ENCODE measurements at places on chromosomes 13 and 19.
A peak's percentile ranks its signal among the peaks of the same experiment; 100 is the strongest.

GRCh38 chr19:28687296-28687695 lies 525.7 kb downstream of the UQCRFS1 start:
- DNase-seq: no peak

DNA sequence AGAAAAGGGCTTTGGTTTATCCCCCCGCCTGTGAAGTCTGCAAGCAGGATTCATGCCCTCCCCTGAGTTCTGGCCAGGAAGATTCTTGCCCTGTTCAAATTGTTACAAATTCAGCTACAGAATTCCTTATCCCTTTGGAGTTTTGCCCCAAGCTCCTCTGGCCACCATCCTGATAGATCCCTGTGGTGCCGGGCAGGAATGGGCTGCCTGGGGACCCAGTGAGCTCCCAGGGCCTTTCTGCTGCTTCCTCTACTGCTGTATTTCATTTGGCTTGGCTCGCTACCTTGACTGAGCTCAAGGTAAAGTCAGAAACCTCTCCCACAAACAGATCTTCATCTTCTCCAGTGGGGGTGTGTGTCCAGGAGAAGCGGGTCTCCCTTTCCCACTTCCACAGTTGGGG lies 194.6 kb upstream of the NBEA start:
- no peak for DNase-seq

DNA sequence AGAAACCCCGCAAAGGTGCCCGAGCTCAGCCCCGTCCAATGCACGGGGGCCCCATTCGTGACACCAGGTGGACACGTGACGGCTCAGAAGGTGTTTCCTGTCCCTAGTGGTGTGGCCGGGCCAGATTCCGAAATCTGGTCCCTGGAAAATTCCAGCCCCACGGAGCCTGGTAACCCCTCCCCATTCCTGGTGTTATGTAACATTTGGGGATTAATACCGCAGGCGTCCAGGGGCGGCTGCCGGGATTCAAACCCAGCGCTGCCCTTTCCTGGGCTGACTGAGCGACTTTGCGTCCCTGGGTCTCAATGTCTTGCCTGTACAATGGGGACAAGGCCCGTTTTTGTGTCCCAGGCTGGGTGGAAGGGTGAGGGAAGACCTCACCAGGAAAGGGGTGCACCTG lies 1.0 kb upstream of the PLK5 start:
- DNase-seq: no peak

GRCh38 chr13:33092073-33092987 lies 76.1 kb downstream of the KL start:
- no peak for DNase-seq

DNA sequence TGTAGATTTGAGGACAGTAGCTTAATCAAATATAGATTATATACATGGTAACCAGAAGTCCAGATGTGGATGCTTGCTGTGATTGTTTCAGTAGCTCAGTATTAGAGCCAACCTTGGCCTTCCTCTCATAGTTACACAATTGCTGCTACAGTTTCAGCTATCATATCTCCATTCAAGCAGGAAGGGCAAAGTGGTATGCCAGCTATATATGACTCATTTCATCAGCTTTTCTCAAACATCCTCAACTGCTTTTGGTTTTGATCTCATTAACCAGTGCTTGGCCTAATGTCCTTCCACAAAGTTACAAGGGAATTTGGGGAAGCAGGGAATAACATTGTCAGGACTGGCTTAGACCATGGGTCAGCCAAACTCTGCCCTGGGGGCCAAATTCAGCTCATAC lies 73.0 kb upstream of the MAB21L1 start:
- DNase-seq: no peak

- DNase-seq: no peak
Observed at GRCh38 chr19:4794971-4795370, 3.4 kb downstream of the FEM1A start.

GRCh38 chr19:52200044-52200443 lies 10.2 kb downstream of the PPP2R1A start:
- no peak for DNase-seq

- DNase-seq: no peak
Observed at GRCh38 chr19:56748378-56748777, 76.8 kb upstream of the ZNF835 start.

DNA sequence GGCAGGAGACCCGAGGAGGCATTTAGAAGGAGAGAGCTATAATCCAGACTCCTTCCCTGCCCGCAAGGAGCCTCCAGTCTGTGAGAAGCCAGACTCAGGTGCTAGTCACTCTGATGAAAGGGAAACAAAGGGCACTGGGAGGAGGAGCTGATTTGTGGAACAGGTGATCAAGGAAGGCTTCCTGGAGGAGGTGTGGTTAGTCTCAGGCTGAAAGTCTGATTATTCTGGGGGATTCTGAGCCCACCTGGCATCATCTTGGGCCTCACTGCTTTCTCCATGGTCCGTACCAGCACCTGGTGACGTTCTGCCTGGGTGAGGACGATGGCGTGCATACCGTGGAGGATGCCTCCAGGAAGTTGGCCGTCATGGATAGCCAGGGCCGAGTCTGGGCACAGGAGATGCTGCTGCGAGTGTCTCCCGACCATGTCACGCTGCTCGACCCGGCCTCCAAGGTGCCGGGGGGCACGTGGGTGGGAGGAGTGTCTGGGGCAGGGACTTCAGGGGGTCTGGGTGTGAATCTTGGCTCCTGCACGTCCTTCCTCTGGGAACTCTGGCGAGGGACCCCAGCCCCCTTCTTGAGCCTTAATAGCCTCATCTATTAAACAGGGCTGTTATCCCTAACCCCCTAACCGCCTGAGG lies 3.9 kb downstream of the EPS8L1 start:
- no peak for DNase-seq

DNA sequence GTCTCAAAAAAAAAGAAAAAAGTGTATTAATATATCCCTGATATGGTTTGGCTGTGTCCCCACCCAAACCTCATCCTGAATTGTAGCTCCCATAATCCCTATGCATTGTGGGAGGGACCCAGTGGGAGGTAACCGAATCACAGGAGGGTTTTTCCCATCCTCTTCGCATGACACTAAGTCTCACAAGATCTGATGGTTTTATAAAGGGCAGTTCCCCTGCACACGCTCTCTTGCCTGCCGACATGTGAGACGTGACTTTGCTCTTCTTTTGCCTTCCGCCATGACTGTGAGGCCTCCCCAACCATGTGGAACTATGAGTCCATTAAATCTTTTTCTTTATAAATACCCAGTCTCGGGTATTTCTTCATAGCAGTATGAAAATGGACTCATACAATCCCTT lies 17.7 kb downstream of the STK24 start:
- DNase-seq: no peak

DNA sequence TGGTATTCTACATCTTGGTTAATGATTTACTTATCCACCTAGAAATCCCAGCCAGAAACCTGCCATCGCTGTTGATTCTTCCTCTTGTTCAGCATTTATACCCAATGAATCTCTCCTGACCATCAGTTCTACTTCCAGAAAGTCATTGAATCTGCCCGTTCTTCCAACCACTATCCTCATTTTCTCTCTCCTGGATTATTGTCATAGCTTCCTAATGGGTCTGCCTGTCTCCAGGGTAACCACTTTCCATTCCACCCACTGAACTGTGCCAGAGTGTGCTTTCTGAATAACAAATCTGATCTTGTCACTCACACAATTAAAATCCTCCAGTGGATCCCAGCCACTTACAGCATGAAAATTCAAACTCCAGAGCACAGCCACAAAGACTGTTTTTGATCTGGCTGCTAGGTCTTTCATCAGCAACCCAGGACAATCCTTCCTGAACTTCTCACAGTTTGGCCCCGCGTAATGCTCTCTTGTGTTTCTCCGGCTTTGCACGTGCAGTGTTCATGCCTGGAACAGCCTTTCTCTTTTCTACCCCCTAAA lies 330.6 kb downstream of the SPRY2 start:
- DNase-seq: no peak

DNA sequence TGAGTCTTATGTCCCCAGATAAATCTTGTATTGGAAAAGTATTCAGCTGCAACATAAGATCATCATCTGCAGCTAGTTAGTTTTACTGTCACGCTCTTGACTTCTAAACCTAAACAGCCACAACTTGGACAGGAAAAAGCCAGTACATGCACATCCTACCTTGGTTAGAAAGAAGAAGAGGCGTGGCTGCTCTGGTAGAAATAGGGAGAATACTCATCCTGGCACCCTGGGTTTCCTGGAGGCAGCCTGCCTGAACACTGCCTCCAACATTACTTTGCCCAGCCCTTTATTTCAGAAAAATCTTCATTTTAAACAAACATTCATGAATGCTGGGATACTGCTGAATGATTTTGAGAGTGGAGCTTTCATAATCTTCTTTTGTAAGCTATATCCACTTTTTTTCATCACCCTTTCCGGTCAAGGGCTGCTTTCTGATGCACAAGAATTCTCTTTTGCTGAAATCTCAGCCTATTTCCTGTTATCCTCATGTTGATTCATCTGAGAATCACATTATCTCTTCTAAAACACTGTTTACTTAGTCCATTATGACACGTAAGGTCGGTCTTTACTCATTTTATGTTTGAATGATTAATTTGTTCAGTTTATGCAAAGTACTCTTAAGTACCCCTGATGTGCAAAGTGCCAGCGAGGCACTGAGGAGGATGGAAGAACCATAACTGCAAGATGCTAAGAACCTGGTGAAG lies 55.2 kb downstream of the STARD13 start:
- DNase-seq: no peak

GRCh38 chr19:459724-460511 lies 915 bp downstream of the SHC2 start:
- DNase-seq: no peak

DNA sequence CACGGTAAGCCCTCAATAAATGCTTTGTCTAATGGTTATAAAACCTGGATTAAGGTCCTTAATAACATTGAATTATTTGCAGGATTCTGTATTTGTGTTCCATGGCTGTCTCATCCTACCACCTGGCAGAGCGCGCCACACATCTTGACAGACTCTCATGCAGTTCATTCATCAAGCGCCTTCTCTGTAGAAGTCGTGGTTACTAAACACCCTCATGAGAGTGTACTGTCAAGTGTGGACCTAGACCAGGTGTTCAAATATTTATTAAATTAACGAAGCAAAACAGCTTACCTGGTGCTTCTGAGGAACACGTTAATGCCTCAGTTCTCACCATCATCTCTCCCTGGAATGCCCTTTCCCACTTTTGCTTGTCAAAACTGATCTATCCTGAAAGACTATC lies 13.1 kb upstream of the FBXL3 start:
- DNase-seq: no peak

GRCh38 chr13:97125810-97126738 lies 96.1 kb upstream of the MBNL2 start:
- DNase-seq: no peak

- DNase-seq: no peak
Observed at GRCh38 chr19:17915940-17916593, 16.7 kb upstream of the CCDC124 start.

DNA sequence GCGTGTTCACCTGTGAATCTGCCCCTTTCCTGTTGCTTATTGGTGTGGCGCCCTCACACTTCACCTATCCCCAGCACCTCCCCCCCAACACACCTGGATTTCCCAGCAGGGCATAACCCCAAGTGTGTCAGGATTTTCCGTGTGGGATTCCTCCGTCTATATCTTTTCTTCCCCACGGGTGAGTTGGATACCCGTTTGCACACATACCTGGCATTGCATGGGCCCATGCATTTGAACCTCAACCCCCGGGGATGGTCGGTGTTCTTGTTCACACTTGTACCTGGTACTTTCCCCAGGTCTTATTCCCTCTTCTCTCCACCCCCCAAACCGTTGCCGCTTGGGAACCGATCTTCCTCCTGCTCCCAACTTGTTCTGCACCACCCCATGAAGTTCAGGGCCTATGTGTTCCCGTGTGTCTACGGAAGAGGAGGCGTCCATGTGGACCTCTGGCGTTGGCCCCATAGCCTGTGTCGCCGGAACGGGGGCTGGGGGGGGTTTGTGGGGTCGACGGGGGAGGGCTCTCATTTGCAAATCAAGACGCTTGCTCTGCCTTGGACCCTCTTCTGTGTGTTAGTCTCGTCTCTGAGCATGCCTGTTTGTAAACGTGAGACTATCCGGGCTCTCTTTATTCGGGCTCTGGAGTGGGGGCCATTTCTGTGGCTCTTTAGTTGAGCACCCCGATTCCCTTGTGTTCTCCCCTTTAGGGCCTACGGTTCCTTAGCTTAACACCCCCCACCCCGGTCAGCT lies 1.7 kb downstream of the PRR12 start:
- no peak for DNase-seq

DNA sequence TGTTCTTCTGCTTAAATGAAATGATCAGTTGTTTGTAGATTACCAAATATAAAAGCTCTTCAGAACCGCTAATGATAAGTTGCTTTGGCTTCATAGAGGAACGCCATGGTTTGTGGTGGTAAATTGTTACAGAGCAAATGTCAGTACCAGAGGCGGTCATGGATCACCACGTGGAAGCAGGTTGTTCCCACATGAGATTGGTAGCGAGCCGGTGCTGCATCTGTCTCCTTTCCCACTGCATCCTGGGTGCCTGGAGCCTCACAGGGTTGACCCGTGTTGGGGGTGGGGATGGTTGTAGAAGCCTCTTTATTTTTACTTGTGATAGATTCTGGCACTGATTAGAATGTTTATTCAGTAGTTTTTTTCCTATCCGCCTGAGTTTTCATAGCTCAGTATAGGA lies 14.7 kb downstream of the GARRE1 start:
- DNase-seq: no peak

- no peak for DNase-seq
Observed at GRCh38 chr19:44232867-44233266, 20.5 kb downstream of the ZNF227 start.

- peak; percentile 85 for DNase-seq
Observed at GRCh38 chr19:48325265-48325910, at the start of gene EMP3. Gene EMP3 (plus strand): TSS chr19:48325552. CDS start chr19:48326845, 1,293 bp downstream.

DNA sequence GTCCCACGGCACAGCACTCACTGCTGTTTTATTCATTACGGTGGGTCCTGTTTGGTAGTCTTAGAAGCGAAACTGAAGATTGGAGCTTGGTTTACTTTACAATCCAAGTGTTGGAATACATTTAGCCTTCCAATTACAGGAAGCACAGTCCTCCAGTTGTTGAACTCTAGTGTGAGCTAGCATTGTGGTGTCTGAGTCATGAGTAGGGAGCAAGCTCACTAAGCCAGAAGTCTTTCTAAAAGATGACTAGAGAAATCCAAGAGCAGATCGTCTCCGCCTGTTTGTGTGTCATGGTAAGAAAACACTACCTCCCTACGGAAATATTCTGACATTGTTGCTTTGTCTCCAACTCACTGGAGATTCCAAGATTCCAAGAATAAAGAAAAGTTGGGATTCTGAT lies 10.1 kb upstream of the SHISA2 start:
- no peak for DNase-seq

DNA sequence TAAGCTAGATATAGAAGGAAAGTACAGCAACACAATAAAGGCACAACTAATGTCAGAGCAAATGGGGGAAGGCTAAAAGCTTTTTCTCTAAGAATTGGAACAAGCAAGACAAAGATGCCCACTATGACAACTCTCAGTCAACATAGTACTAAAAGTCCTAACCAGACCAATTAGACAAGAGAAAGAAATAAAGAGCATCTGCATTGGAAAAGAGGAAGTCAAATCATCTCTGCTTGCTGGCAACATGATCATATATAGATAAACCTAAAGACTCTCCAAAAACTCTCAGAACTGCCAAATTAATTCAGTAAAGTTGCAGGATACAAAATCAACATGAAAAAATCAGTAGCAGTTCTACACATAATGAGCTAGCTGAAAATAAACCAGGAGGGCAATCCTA lies 542.0 kb downstream of the DIAPH3 start:
- DNase-seq: no peak

- DNase-seq: no peak
Observed at GRCh38 chr13:32851083-32852069, 164.8 kb upstream of the KL start.

Measured in activated T-helper 2 cell treated with anti-CD3 and anti-CD28 coated beads, Interferon-gamma antibody, Interleukin-2, Interleukin-4, amounts not matched to agents 10 μg/mL and 5 μg/mL and 100 μg/mL, durations not matched to agents 14 hours and 24 hours and 36 hours (primary cell).